ENCODE measurements at places on chromosomes 7 and 10. TPM values are rescaled to one million over a fixed set of nuclear protein-coding genes. Genes with fewer than 3 reads are reported as not detected.

DNA sequence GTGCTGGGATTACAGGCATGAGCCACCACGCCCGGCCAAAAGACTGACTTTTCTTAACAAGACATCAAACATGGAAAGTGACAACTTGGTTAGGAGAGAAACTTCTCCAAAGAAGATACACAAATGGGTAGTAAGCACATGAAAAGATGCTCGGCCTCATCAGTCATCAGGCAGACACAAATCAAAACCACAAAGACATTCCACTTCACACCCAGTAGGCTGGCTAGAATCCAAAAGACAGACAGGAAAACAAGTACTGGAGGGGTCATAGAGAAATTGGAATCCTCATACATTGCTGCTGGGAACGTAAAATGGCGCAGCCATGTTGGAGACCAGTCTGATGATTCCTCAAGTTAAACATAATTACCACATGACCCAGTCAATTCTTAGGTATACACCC, 16.4 kb downstream of the SEPHS1 start:
- peaks cover 5% of the 10 kb centered on the region for H3K36me3 ChIP-seq
- DNase-seq, result no peak
- H3K27me3 ChIP-seq, result no peaks in the 10 kb centered on the region
- no peak overlapping the region for H3K4me3 ChIP-seq
- no peaks in the 10 kb centered on the region for H3K4me1 ChIP-seq
- H3K27ac ChIP-seq, result no peak overlapping the region

Gene PAXIP1
- total RNA-seq, result 12.2 TPM

Gene COL26A1
- not detected for total RNA-seq

DNA sequence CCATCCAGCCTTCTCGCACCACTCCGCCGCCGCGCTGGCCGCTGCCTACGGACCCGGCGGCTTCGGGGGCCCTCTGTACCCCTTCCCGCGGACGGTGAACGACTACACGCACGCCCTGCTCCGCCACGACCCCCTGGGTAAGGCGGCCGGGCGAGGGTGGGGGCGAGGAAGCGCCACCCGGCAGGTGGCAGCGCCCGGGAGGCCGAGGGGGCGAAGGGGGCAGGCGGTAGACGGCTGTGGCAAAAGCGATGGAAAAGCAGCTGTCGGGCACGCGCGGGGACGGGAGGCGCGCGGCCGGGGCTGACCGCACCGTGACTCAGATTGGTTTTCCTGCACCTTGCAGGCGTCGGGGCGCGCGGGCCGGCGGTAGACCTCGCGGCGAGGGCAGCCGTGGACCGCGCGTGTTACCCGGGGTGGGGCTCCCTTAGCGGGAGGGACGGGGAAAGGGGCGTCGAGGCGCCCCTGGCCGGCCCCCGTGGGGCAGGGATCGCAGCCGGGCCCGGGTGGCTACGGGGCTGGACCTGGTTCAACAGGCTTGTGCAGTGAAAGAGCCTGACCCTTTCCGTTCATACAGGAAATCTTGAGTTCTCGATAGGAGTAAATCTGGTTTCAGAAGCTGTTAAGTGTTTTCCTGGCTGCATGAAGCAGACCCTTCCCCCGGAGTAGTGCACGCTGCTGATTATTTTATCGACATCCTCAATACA, 608 bp downstream of the HHEX start:
- peak overlapping the region; percentile 74 for H3K4me3 ChIP-seq
- peak; percentile 82 for DNase-seq
- H3K36me3 ChIP-seq, result no peaks in the 10 kb centered on the region
- no peaks in the 10 kb centered on the region for H3K27me3 ChIP-seq
- no peaks in the 10 kb centered on the region for H3K4me1 ChIP-seq

- no peak for DNase-seq
- H3K27me3 ChIP-seq, result no peaks in the 10 kb centered on the region
- no peak overlapping the region for H3K4me3 ChIP-seq
- no peak overlapping the region for H3K27ac ChIP-seq
- H3K36me3 ChIP-seq, result no peaks in the 10 kb centered on the region
- no peaks in the 10 kb centered on the region for H3K4me1 ChIP-seq
Measured at GRCh38 chr7:128053023-128053422, 21.8 kb upstream of the LRRC4 start.

- H3K27ac ChIP-seq, result no peak overlapping the region
- H3K4me3 ChIP-seq, result no peak overlapping the region
- DNase-seq, result no peak
- H3K27me3 ChIP-seq, result no peaks in the 10 kb centered on the region
- H3K36me3 ChIP-seq, result no peaks in the 10 kb centered on the region
Measured at GRCh38 chr7:136617176-136617575, 251.3 kb upstream of the CHRM2 start.

DNA sequence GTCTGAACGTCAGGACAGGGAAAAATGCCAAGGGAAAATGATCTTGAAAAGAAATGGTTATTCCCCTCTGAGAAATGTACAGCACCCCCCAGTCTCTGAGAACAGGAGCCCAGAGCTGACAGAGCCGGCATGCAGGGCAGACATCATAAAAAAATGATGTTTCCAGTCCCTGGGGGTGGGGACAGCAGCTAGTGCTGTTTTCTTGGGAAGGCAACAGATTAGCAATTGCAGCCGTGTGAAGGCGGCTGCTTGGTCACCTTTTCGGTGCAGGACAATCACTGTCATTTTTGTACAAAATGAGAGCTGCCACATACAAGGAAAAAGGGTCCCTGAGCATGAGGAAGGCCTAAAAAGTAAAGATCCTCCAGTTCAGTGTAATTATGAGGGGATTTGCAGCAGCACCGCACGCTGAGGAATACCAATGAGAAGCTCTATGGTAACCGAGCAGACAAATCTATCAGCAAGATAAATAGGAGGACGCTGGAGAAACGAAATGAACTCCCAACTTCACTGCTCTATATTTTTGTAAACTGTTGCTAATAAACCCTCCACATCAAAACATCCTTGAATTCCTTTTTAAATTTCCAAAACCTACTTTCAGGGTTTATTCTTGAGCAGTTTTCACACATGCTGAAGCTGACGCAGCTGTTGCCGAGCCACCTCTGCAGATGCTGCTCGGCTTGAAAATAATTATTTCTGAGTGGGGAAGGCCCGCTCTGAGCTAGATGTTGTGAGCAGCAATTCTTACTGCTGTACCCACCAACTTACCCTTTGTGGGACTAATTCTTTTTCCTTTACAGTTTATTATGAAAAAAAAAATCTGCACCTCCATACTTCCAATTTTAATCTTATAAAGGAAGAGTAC, 98.2 kb upstream of the NEBL start:
- H3K4me1 ChIP-seq, result no peaks in the 10 kb centered on the region
- H3K36me3 ChIP-seq, result no peaks in the 10 kb centered on the region
- no peak for DNase-seq
- H3K27me3 ChIP-seq, result no peaks in the 10 kb centered on the region
- no peak overlapping the region for H3K4me3 ChIP-seq
- no peak overlapping the region for H3K27ac ChIP-seq

- H3K36me3 ChIP-seq, result no peaks in the 10 kb centered on the region
- H3K27me3 ChIP-seq, result no peaks in the 10 kb centered on the region
- no peak for DNase-seq
- no peak within 1 kb of the TSS for H3K27ac ChIP-seq
- H3K4me3 ChIP-seq, result no peak within 1 kb of the TSS
Measured at GRCh38 chr10:15043674-15044073, at the start of gene OLAH. TSS of gene OLAH (plus strand) at chr10:15043943. CDS start at chr10:15047289, 3,346 bp downstream.

Gene EBLN1
- not detected for total RNA-seq

DNA sequence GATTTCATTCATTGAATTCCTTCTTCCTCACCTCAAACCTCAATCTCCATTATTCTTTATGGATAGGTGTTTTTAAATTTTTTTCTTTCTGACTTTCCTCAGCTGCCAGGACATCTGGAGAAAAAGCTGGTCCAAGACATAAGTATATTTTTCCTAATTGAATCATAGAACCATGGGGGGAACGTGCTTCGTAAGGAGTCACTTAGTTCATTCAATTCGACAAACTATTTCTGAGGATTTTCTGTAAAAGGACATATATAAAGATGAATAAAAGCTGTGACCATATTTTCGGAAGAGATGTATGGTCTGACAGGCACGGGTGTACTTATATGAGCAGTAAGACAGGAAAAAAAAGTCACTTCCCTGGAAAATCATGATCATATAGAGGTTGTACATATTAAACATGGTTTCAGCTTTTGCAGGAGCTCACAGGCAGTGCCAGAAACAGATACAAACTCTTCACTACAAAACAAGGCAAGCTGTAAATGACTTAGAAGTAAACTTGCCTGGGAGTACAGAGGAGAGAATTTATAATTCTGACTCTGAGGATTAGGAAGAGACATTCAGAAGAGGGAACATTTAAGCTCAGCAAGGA, 88.2 kb upstream of the EGR2 start:
- no peaks in the 10 kb centered on the region for H3K4me1 ChIP-seq
- H3K4me3 ChIP-seq, result no peak overlapping the region
- no peaks in the 10 kb centered on the region for H3K36me3 ChIP-seq
- no peak overlapping the region for H3K27ac ChIP-seq
- no peak for DNase-seq
- H3K27me3 ChIP-seq, result no peaks in the 10 kb centered on the region

GRCh38 chr10:80701706-80702105, 164.0 kb downstream of the SH2D4B start:
- H3K36me3 ChIP-seq, result no peaks in the 10 kb centered on the region
- H3K4me1 ChIP-seq, result no peaks in the 10 kb centered on the region
- H3K27ac ChIP-seq, result no peak overlapping the region
- H3K27me3 ChIP-seq, result no peaks in the 10 kb centered on the region
- no peak for DNase-seq

Gene NEUROD6
- not detected for total RNA-seq

Gene ICA1
- 15.9 TPM for total RNA-seq

DNA sequence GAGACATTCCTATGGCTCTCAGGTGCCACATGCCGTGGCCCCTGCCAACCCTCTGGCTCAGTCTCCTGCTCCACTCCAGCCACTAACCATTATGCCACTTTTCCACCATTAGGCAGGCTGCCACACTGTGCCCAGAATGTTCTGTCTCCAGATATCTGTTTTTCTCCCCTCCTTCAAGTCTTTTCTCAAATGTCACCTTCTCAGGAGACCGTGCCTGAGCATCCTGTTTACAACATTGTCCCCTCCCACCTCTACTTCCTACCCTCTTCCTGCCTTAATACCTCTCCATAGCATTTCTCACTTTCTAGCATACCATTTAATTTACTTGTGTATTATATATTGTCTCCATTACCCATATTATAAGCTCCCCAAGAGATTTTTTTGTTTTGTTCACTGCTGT, 162.5 kb upstream of the LYZL2 start:
- H3K27me3 ChIP-seq, result no peaks in the 10 kb centered on the region
- no peaks in the 10 kb centered on the region for H3K36me3 ChIP-seq
- H3K27ac ChIP-seq, result no peak overlapping the region
- H3K4me1 ChIP-seq, result no peaks in the 10 kb centered on the region
- DNase-seq, result no peak
- H3K4me3 ChIP-seq, result no peak overlapping the region

DNA sequence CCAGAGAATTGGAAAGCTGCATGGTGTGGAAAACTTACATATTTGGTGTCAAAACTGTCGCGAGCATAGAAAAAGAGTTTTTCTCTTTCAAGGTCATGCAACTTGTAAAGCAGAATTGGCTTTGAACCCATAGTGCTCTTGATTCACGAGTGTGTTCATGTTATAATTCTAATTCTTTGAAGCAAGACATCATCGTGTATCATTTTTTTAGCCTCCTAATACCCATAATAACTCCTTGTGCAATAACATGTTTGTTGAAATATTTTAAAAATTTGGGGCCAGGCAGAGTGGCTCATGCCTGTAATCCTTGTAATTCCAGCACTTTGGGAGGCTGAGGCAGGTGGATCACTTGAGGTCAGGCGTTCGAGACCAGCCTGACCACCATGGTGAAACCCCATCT, 4.2 kb downstream of the CCL24 start:
- H3K36me3 ChIP-seq, result no peaks in the 10 kb centered on the region
- H3K4me1 ChIP-seq, result no peaks in the 10 kb centered on the region
- no peak for DNase-seq
- no peak overlapping the region for H3K4me3 ChIP-seq
- H3K27ac ChIP-seq, result no peak overlapping the region

DNA sequence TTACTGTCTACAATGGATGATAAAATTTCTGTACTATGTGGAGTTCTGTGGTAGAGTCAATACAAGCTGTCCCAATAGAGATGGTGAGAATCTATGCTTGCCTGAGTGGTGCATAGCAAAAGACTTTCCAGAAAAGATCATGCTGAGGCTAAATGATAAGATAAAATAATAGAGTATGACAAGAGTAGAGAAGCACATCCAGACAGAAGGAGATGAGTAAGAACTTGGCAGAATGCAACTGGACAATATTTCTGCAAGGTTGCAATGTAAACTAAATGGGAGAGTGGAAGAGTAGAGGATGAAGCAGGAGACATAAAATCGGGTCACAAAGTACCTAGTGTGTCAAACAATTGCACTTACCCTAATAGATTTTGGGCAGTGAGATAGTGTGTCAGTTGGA, 347.6 kb downstream of the MDFIC start:
- H3K36me3 ChIP-seq, result no peaks in the 10 kb centered on the region
- H3K4me3 ChIP-seq, result no peak overlapping the region
- DNase-seq, result no peak
- H3K27me3 ChIP-seq, result no peaks in the 10 kb centered on the region
- no peak overlapping the region for H3K27ac ChIP-seq

DNA sequence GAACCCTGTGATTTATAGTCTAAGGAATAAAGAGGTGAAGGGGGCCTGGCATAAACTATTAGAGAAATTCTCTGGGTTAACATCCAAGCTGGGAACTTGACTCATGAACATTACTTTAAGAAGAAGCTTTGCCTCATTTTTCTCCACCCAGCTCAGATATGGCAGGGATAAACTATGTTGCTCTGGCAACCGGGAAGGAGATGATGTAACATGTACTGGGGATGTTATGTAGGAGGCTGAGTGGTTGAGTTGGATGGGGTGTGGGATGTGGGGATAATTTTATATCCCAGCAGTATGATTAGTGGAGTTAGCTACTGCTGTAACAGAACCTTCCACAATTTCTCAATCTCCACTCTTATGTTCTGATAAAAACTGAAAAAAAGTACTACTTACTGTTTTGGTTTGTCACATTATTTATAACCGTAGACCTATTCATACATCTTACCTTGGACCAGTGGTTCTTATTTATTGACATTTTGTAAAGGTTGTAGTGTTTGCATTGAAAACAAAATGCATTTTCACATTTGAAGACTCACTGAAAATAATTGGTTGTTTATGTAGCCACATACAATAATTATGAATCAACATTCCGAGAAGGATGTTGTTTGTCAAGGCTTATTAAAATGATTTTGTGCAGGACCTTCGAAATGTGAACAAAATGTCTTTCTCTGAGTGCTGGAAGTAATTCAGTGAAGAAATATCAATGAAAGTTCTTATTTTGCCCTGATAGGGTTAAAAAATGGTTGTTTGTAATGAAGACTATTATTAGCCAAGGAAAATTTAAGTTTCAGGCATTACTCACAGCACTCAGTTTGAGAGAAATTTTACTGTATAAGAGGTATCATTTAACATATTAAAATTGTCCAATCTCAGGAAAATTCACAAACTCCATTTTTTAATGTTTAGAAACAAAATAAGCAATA, 1.3 kb downstream of the OR2F2 start:
- no peaks in the 10 kb centered on the region for H3K27me3 ChIP-seq
- no peak overlapping the region for H3K4me3 ChIP-seq
- H3K36me3 ChIP-seq, result no peaks in the 10 kb centered on the region
- DNase-seq, result no peak
- H3K4me1 ChIP-seq, result no peaks in the 10 kb centered on the region
- no peak overlapping the region for H3K27ac ChIP-seq

Gene H2BK1
- total RNA-seq, result not detected

GRCh38 chr10:123848564-123849457, 42.8 kb downstream of the CPXM2 start:
- H3K27ac ChIP-seq, result no peak overlapping the region
- H3K4me3 ChIP-seq, result no peak overlapping the region
- no peak for DNase-seq
- H3K36me3 ChIP-seq, result no peaks in the 10 kb centered on the region
- H3K27me3 ChIP-seq, result no peaks in the 10 kb centered on the region

Gene CDH23
- 16.6 TPM for total RNA-seq

All from aorta (tissue), 5 donors.